ENCODE measurements at places on chromosomes 5 and 9.

DNA sequence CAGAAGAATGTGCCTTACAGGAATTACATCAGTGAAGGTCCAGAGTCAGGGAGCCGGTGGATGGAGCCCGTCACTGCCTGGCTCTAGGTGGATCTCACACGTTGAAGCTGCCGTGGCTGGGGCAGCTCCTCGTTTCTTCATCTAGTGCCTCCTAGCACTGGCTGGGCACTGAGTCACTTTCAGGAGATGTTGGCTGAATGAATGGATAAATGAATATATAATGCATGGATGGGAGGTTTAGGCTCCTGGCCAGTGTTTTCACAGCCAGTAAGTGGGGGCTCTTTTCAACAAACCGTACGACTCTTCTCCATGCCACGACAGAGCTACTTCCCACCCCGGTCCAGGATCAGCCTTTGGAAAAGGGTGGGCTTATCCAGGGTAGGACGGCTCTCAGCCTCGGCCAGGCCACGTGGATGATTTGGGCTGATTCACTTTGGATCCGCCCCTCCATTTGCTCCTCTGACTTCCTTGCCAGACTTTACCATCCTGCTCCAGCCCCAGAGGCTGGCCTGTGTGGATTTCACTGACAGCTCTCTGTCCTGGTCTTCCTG, 1.3 kb upstream of the SH3PXD2B start:
- DNase-seq, result peak; percentile 59

GRCh38 chr5:104733063-104733669, 1170.6 kb upstream of the NUDT12 start:
- DNase-seq, result no peak

DNA sequence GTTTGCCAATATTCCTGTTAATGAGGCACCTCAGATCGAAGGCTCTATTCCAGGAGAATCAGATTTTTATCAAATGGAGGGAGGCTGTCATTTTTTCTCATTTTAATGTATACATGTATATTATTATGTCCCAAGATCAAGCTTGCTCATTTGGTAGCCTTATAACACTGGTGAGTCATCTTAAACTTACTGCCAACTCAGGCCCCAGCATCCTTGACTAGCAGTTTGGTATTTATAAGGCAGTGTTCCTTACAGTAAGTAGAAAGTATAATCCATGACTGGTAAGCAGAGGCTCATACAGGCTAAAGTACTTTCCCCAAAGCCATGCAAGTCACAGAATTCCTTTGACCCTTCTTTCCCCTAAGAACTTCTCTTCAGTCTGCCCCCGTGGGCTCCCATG, 90.7 kb upstream of the NR3C1 start:
- DNase-seq, result peak; percentile 81

DNA sequence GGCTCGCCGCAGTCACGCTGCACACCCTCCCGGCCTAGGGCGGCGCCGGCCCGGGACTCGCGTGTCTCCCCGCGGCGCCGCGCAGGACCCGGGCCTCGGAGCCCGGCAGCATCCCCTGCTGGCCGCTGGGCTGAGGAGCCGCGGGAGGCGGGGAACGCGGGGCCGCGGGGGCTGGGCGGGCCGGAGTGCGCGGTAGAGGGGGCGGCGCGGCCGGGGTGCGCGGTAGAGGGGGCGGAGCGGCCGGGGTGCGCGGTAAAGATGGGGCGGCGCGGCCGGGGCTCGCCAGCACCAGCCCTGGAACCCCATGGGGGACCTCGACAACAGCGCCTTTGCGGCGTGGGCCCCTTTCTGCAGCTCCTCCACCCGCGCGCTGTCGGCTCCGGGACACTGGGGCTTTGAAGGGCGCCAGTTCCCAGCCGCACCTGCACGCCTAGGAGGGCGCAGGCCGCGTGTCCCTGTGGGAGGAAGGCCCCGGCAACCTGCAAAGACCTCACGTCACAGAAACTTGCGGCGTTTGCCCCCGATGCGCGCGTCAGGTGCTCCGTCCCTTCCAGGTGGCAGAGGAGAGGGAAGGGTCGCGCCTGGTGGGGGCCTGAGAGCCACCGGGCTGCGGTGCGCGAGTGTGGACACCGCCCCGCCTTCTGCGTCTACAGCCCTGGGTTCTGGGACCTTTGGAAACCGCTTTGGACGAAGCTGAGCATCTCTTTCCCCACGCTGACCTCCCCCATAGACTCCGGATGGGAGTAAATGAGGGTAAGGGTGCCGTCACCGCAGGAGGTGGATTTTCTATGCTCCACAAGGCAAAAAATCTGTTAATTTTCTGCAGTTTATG, 49.6 kb downstream of the NSUN2 start:
- no peak for DNase-seq

- DNase-seq, result no peak
Observed at GRCh38 chr9:105971986-105972385, 277.6 kb downstream of the TMEM38B start.

- DNase-seq, result peak; percentile 58
Observed at GRCh38 chr5:52994266-52994665, 5.1 kb downstream of the ITGA2 start.

GRCh38 chr9:20305452-20305851, 316.8 kb downstream of the MLLT3 start:
- no peak for DNase-seq

DNA sequence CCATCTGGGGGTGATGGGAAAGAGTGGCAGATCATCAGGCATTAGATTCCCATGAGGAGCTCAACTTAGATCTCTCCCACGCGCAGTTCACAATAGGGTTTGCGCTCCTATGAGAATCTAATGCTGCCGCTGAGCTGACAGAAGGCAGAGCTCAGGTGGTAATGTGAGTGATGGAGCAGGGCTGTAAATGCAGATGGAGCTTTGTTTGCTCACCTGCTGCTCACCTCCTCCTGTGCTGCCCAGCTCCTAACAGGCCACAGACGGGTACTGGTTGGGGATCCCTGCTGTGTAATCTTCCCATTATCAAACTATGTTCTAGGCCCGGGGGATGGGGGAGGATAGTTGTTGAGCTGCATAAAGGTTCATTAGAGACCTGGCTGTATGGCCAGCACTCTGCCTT, 58.4 kb downstream of the UGCG start:
- DNase-seq, result no peak

DNA sequence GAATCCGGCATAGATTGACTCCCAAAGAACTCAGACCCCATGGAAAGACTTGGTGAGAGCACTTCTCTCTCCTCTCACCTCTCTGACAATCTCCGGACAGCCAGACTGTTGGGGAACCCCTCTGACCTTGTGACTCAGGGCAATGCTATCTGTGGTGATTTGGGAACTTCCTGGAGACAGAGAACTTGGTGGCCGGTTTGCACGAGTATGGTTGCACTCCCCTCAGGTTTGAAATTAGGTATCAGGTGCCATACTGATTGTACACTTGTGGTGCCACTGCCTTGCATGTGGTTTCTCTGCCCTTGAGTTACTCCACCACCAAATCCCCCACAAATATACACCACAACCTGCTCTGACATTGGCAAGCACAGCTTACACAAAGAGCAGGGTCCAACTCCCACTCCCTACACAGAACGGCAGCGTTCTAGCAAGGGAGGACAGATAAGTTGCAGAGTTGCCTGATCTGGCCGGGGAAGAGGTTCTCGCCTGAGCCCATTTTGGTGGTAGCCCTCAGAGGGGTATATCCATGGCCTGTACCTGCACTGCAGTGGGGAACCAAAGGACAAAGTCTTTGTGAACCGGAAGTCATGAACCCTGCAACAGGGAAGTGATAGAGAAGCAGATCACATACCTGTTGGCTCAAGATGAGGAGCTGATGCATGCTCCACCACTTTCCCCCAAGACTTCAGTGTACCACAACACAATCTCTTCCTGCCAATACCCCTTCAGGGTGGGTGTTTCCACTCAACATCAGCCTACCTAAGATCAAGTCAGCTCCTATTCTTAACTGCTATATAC, 255.1 kb downstream of the MCTP1 start:
- peak; percentile 6 for DNase-seq

DNA sequence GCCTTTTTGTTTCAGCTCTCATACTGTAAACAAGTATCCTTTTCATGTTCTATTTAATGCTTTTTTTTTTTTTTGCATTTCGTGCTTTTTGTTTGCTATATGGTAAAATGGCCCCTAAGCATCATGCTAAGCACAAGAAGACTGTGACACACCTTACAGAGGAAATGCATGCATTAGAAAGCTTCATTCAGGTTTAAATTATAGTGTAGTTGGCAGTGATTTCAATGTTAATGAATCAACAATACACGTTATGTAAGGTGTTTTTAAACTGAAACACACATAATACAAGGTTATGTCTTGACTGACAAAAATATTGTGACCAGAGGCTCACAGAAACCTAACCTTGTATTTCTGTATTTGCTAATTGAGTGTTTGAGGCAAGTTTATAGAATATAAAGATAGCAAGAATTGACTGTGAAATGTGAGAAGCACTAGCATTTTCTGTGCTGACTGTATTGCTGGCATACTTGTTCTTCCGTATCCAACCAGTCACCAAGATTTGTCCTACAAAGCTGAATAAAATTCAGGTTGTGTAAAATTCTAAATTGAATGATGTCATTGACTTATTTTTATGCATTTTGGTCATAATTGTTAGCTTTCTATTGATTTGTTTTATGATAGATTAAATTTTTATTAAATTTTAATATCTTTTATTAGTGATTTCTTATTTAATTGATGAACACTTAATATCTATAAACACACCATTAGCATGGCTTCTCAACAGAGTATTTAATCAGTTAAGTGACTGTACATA, 4.1 kb downstream of the CFAP95 start:
- no peak for DNase-seq

Measured in EL (cell line).